ENCODE measurements at places on chromosomes 1 and 21. TPM values are rescaled to one million over a fixed set of nuclear protein-coding genes. Genes with fewer than 3 reads are reported as not detected.

DCST1 gene
- total RNA-seq = not detected

- H3K4me3 ChIP-seq = peak overlapping the region; percentile 96
- H3K27ac ChIP-seq = peak overlapping the region; percentile 90
- peaks cover 75% of the 10 kb centered on the region for H3K4me1 ChIP-seq
- DNase-seq = peak; percentile 77
- H3K27me3 ChIP-seq = no peaks in the 10 kb centered on the region
Measured at GRCh38 chr1:155008015-155008941, 5.7 kb downstream of the ZBTB7B start.

- H3K27me3 ChIP-seq = peaks cover 14% of the 10 kb centered on the region
- peak within 1 kb of the TSS; percentile 56 for H3K4me3 ChIP-seq
- H3K36me3 ChIP-seq = no peaks in the 10 kb centered on the region
- peaks cover 40% of the 10 kb centered on the region for H3K4me1 ChIP-seq
Measured at GRCh38 chr1:6260961-6261614, at the start of gene GPR153. TSS of gene GPR153 (minus strand) at chr1:6261098. CDS start at chr1:6254905, 6,193 bp downstream.

DNA sequence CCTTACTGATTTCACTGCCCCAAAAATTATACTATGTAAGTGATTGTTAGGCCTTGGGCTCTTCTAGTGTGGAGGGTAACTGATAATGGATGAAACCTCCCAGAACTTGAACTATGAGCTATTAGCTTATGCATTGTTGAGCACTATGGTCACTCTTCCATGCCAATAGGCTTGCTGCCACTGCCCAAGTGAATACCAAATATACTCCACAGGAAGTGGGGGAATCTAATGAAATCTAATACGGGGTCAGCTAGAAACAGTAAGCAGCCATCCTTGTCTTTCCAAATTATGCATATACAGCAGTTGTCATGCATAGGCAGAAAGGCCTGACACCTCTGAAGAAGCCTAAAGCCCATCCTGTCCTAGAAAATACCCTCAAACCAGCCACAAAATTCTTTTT, 198.7 kb upstream of the PTBP2 start:
- DNase-seq = no peak
- H3K27me3 ChIP-seq = no peaks in the 10 kb centered on the region
- no peaks in the 10 kb centered on the region for H3K4me1 ChIP-seq
- no peak overlapping the region for H3K4me3 ChIP-seq
- H3K36me3 ChIP-seq = no peaks in the 10 kb centered on the region

DNA sequence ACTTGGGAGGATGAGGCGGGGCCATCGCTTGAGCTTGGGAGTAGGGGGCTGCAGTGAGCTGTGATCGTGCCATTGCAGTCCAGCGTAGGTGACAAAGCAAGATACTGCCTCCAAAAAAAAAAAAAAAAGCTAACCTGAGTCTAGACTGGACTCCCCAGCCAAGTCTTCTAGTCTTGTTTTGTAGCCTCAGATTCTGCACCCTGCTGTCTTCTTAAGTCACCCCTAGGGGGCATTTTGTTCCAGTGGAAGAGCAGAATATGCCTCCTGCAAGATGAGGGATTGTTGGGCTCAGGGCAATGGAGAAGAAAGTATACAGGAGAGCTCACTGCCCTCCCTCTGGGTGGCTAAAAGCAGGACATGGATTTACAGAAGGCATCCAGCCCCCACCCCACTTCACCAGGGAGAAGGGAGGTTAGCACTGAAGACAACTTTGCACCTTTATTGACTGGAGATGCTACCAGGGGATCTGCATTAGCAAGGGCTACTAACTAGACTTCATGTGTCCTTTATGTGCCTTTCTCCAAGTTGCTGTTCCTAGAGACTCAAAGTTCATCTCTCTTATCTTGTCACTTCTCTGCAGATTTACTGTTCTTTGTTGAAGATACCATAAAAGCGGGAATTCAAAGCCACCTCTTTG, 15.3 kb upstream of the RNF187 start:
- peaks cover 3% of the 10 kb centered on the region for H3K27me3 ChIP-seq
- no peak overlapping the region for H3K27ac ChIP-seq
- peaks cover 40% of the 10 kb centered on the region for H3K4me1 ChIP-seq
- H3K36me3 ChIP-seq = peaks cover 2% of the 10 kb centered on the region
- H3K4me3 ChIP-seq = no peak overlapping the region

VPS13D gene
- total RNA-seq = 28.1 TPM

Data from activated CD4-positive, alpha-beta memory T cell treated with anti-CD3 and anti-CD28 coated beads, Interleukin-2, amount 10 ng/mL, durations not matched to agents 7 days and 5 days (primary cell).